ENCODE measurements at places on chromosomes 12 and 14. TPM values are rescaled to one million over a fixed set of nuclear protein-coding genes. Genes with fewer than 3 reads are reported as not detected.

FBXO21 gene
- 46.4 TPM for polyA plus RNA-seq

PMCH gene
- 1.1 TPM for polyA plus RNA-seq

SAMD15 gene
- 0.94 TPM for polyA plus RNA-seq

DNA sequence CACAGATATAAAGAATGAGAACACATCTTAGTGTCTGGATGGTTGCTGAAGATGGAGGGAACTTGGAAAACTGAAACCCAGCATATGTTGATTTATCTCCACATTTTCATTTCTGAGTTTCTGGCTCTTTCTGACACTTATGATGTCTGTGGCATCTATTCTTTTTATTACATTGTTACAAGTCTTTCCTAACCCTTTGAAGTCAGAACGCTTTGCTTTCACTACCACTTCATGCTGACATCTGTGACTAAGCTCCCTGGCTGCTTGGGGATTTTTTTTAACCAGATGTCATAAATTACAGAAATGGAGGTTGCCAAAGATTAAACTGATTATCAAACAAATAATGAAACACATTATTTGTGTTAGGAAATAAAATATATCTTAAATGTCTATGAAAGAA is 188.7 kb downstream of the KITLG start:
- no peak for DNase-seq

DNA sequence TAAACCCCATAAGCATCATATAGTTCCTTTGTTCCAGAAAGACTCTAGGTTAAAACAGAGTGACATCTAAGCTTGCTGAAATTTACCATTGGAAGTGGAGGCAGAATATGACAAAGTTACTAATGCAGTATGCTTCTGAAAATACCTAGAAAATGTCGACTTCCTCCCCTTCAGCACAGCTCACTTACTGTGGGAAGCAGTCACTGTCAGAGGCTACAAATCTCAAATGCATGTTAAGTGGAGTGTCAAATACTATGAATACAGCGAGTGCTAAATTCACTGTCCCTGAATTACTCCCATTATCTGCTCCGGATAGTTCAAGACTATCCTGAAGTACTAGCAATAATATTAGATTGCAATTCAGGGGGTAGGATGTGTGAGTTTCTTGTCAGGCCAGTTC is 1454.6 kb downstream of the AACS start:
- no peak for DNase-seq

GRCh38 chr12:38905480-38906351 is at the start of gene CPNE8:
Gene CPNE8, minus strand, starts transcription at chr12:38905591. Its CDS starts 57 bp downstream, at chr12:38905534.
- DNase-seq, result peak; percentile 68
